ENCODE measurements at places on chromosomes 2 and 18.

GRCh38 chr2:31475692-31476091 lies 61.1 kb upstream of the XDH start:
- DNase-seq, result no peak

DNA sequence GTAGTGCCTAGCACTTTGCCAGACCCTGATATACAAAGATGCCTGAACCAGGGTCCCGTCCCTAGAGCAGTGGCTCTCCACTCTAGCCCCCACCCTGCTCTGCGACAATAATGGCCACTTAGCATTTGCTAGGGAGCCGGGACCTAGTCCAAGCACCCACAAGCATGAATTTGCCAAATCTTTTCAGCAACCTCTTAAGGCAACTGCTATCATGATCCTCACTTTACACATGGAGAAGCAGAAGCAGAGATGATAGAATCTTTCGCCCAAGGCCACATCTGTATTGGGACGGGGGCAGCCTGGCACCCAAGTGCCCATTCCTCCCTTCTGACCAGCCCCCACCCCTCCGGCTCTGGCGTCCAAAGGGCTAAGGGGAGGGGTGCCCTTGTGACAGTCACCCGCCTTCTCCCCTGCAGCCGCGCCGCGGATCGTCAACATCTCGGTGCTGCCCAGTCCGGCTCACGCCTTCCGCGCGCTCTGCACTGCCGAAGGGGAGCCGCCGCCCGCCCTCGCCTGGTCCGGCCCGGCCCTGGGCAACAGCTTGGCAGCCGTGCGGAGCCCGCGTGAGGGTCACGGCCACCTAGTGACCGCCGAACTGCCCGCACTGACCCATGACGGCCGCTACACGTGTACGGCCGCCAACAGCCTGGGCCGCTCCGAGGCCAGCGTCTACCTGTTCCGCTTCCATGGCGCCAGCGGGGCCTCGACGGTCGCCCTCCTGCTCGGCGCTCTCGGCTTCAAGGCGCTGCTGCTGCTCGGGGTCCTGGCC lies 13.0 kb downstream of the SIGLEC15 start:
- no peak for DNase-seq

- no peak for DNase-seq
Measured at GRCh38 chr2:240739797-240740196, 48.1 kb downstream of the AQP12A start.

GRCh38 chr2:27932396-27932795 lies 41.9 kb downstream of the BABAM2 start:
- DNase-seq, result no peak

DNA sequence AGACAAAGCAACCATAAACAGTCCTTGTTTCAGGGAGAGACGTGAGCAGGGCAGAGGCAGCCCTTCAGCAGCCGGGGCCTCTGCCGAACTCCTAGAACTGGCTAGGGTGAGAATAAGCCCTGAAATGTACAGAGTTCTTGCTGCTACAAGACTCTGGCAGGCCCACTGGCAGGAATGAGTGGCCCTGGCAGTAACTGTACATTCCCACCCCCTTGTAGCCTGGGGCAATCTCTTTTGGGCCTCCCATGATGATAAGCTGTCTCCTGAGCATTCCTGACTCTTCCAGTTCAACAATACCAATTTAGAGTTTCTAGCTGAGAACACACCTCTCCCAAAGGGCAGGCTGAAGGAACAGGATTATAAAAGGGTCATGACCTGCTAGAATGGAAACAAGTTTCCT lies 54.3 kb downstream of the HAUS1 start:
- no peak for DNase-seq

DNA sequence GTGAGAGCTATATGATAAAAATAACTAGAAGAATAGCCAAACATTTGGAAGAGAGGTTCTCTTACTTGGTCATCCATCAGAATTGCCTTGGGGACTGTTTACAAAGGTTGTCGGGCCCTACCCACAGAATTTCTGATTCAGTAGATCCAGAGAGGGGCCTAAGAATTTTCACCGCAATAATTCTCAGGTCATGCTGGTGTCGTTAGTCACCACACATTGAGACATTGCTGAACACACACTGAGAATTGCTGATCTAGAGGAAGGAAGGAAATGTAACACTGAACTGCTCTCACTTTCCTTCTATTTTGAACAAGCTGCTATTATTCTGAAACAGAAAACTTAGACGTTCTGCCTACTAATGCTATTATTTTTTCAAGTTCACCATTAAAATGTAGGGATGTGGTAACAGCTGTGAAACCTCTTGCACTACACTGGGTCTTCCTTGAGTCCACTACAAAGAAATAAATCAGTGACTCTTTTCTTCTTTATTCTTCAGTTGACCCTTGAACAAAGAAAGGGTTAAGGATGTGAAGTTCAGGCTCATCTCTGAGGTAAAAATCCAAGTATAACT lies 491.3 kb downstream of the DPP10 start:
- DNase-seq, result no peak

GRCh38 chr2:75021672-75022071 lies 63.2 kb downstream of the POLE4 start:
- no peak for DNase-seq

DNA sequence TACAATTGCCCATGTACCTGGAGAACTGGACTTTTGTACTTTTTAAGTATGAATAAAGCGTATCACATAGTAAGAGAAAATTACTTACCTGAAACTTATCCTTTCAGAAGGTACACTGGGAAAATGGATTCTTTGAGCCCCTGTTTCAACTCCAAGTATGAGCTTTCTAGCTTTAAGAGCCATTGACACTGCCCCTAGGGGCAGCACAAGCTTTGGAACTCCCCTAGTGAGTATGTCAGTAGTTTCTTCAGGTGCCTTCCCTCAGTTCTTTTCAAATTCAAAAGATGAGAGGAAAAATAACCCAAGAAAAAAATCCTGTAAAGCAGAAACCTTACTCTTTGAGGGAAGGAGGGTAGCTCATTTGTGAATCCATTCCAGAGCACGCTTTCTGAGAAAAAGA lies 124.1 kb downstream of the MEMO1 start:
- no peak for DNase-seq

GRCh38 chr2:30145826-30146336 lies 926 bp upstream of the YPEL5 start:
- DNase-seq, result no peak

- DNase-seq, result no peak
Measured at GRCh38 chr2:162732946-162733698, 105.4 kb downstream of the KCNH7 start.

- no peak for DNase-seq
Measured at GRCh38 chr2:56314796-56315195, 131.0 kb downstream of the CCDC85A start.

- DNase-seq, result no peak
Measured at GRCh38 chr2:17476830-17477229, 41.4 kb downstream of the RAD51AP2 start.

GRCh38 chr18:40685219-40685618 lies 1269.8 kb upstream of the PIK3C3 start:
- DNase-seq, result no peak

DNA sequence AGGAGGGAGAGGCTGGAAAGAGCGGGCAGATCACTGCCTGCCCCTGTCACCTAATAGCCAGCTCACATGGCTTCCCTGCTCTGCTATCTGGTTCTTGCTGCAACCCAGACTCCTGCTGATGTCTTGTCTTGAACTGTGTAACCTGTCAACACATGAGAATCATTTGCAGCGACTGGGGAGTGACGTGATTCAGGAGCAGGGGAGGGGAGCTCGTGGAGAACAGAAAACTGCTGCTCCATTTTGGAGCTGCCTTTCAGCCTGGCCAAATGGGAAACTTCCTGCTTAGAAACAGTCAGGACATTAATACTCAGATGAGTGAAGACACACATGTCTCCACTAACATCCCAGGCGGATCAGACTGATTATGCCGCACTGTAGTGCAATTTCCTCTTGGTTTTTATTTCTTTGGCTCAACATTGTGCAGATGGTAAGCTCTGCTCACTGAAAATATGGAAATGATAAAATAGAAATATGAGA lies 38.1 kb downstream of the RPL37A start:
- DNase-seq, result no peak

GRCh38 chr2:129912871-129913694 lies 66.4 kb upstream of the RAB6C start:
- no peak for DNase-seq

GRCh38 chr18:79829136-79829854 lies 31.6 kb downstream of the KCNG2 start:
- no peak for DNase-seq

DNA sequence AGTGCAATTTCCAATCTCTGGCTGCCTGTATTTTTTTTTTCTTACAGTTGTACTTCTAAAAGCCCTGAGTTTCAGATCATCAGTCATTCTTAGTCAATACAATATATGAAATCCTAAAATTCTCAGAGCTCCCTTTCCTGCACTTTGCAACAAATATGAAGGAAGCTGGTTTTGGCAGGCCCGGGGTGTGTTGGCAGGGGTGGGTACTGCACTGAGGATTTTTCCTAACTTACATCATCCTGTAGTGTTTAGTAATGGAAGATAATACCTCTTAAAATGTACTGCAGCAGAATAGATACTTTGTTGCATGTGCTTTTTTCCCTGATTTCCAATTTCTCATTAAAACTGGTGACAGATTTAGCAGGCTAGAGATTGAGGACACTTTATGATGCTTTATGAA lies 374.6 kb downstream of the PTH2R start:
- DNase-seq, result no peak

DNA sequence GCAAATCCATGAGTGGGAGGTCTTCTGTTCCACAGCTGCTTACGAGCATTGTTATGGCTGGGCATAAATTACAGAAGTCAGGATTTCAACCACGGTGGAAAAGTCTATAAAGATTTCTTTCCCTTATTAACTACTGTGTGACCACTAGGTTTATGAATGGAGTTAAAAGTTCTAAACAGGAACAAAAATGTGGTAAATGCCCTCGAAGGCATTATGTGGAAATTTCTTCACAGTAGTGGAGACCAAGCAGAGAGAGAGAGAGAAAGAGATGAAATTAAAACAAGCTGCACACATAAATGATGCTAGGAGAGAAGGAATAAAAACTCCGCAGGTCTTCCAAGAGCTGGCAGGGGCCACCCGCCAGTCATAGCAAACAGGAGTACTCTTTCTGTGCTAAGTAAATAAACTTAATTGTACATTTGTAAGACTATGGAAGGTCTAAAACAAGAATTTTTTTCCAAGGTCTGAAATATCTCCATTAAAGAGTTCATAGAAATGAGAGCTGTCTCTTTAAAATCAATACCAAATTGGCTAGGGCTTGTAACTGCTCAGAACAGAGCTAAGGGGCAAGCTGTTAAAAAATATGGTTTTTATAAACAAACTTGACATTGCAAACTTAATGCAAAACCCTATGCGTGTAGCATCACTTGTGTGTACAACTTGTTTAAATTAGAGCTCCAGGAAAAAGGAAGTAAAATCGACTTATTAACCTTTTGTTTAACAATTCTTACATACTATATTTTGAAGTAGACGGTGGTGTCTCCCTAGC lies 438.2 kb downstream of the MEIS1 start:
- DNase-seq, result no peak

- DNase-seq, result no peak
Measured at GRCh38 chr18:78364388-78364960, 615.1 kb upstream of the SALL3 start.

DNA sequence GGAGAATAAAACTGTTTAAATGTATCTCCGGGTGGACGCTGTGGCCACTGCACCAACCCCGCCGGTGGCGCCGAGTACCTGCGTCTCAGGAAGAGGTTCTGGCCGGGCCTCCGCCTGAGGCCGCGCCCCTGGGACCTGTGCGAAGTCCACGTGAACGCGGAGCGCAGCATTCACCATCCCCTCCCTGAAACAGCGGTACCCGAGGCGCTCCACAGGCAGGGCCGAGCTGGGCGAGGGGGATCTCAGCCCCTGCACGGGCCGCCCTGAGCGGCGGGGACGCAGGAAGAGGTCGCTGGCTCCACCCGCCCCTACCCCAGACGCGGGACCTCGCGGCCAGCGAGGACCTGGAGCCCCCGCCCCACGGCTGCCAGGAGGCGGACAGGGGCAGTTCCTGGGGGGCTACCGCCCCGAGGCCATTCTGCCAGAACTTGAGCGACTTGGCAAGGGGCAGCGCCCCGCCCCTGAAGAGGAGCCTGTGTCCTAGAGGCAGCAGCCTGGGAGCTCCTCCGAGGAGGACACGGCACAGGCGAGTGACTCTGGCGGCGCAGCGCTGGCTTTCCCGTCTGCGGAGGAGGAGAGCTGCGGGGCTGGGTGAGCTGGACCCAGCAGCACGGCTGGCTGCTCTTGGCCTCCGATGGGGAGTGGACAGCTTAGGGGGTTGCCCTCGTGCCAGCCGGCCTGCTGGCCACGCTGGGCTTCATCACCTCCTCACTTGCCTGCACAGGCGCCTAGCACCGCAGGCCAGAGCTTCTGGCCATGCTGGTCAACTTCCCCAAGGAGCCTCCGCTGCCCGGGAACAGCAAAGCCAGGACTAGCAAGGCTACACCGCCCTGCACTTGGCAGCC lies 9.7 kb upstream of the TEKT4 start:
- DNase-seq, result no peak

- DNase-seq, result no peak
Measured at GRCh38 chr2:48587560-48587959, 30.1 kb upstream of the GTF2A1L start.

DNA sequence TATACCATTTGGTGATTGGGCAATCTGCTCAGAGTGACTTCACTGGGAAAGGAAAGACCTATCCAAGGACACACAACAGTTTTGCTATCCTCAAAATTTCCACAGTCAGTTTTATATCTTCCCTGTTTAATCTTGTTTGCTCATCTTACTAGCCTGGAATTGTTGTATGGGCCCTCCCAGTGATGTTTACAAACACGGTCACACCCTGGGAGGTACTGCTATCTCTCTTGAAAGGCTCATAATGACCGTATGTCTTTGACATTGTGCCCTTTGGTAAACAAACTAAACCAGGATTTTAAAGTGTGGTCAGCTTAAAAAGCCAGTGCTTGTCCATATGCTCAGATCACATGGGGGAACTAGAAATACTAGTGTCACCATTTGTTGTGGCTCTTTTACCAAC lies 277.0 kb downstream of the CDH2 start:
- no peak for DNase-seq

DNA sequence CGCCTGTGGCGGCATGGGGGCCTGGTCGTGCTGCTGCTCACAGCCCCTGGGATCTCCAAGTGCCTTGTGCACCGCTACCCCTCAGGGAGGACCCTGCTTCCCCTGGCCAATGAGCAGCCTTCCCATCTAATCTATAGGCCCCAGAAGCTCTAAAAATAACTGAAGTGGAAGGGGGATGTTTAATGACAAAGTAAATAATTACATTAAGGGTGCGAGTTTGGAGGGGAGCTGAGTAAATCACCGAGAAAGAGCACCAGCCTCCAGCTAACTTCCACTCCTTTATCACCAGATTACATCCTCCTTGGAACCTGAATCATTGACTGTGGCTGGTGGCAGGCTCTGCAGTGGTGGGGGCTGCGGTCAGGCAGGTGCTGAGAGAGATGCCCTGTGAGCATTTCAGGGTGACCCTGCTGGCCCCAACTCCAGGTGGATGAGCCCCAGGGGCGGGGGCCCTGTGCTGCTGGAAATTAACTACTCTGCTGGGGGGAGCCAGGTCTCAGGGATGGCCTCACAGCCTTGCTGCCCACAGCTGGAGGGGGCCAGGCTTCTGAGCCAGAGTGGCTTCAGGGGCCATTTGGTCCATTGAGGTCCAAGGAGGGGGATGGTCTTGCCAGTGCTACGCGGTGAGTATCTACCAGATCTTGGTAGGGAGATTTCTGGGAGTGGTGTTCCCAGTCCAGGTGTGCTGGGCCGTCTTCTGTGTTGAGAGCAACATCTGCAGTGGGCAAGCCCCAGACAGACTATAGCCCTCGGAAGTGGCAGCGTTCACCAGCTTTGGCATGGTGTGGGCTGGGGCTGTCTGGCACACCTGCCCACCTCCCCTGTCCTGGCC lies 74.2 kb downstream of the GLI2 start:
- no peak for DNase-seq

- DNase-seq, result no peak
Measured at GRCh38 chr2:68989035-68989434, 14.6 kb downstream of the GKN1 start.
